ENCODE measurements at places on chromosomes 12 and 14. TPM values are rescaled to one million over a fixed set of nuclear protein-coding genes. Genes with fewer than 3 reads are reported as not detected.

JPH4 gene
- not detected for total RNA-seq

INHBE gene
- total RNA-seq: 0.85 TPM

PTPRB gene
- total RNA-seq: 0.49 TPM

VASH1 gene
- 1.3 TPM for total RNA-seq

CCDC175 gene
- total RNA-seq: not detected

NID2 gene
- total RNA-seq: 291 TPM

CKB gene
- 28.4 TPM for total RNA-seq

TSHR gene
- total RNA-seq: 2.3 TPM

RASAL1 gene
- total RNA-seq: not detected

SLC5A8 gene
- total RNA-seq: not detected

HCAR3 gene
- total RNA-seq: not detected

DTX1 gene
- under 0.01 TPM for total RNA-seq

MARS1 gene
- total RNA-seq: 138 TPM

AMIGO2 gene
- total RNA-seq: 16.1 TPM

CGRRF1 gene
- 17.2 TPM for total RNA-seq

IL23A gene
- not detected for total RNA-seq

HSPA2 gene
- 29.2 TPM for total RNA-seq

CLEC12A gene
- not detected for total RNA-seq

SMIM41 gene
- 0.24 TPM for total RNA-seq

FITM1 gene
- not detected for total RNA-seq

AQP6 gene
- total RNA-seq: not detected

FAM90A1 gene
- 0.16 TPM for total RNA-seq

LRFN5 gene
- total RNA-seq: not detected

KLRK1 gene
- not detected for total RNA-seq

RPS6KL1 gene
- 0.32 TPM for total RNA-seq

Data from hair follicle dermal papilla cell (primary cell).